Fibroblast of pulmonary artery (primary cell): ENCODE measurements at places on chromosomes 3 and 15.
A peak's percentile ranks its signal among the peaks of the same experiment; 100 is the strongest.

DNA sequence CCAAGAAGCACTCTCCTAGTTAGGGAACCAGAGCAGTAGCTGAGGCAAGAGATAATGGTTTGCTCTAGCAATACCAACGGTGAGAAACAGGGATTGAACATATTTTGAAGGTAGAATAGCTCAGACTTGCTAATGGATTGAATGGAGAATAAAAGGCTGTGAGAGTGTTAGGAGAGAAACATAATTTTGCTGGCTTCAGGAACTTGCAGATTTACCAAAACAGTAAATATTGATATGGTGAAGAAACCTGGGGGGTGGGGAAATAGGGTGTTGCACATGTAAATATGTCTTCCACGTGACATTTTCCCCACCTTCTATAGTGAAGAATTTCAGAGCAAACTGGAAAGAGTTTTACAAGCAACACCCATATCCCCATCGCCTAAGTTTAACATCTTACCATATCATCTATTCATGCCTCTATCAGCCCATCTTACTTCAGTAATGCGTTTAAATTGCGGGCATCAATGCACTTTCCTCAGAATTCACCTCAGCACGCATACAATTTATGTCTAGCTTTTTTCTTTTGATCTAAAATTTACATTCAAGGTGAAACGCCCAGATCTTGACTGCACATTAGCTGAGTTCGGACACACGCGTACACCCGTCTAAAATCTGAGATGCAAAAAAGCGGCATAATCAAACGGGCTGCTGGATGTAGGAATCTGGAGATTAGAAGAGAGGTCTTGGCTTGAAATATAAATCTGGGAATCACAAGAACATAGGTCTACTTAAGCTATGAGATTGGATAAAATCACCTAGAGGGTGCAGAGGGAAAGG is 891 bp upstream of the NR1D2 start:
- no peak for DNase-seq

DNA sequence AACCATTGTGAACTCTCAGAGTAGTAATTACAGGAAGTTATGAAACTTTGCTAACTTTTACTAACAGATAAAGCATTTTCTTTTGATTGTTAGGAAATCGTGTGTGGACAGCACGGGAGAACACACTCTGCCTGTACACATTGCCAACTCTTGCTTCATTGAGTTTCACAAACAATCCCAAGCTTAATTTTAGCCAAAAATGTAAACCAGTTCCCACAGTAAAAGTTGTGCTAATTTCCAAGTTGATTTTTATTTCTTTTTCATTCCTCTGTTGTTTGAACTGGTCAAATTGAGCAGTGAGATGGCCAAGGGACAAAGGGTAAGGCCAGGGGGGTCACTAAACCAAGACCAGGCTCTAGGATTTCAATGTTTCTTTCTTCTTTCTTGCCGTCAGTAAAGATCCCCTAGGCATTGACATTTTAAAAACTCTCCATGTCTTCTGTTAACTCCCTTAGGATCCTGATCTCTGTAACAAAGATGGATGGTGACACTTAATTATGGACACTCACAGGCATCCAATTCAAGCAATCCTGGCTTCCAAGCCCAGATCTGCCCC is 414.9 kb downstream of the RBMS3 start:
- peak; percentile 98 for DNase-seq

GRCh38 chr15:35111861-35112260 is 26.8 kb upstream of the NANOGP8 start:
- no peak for DNase-seq

DNA sequence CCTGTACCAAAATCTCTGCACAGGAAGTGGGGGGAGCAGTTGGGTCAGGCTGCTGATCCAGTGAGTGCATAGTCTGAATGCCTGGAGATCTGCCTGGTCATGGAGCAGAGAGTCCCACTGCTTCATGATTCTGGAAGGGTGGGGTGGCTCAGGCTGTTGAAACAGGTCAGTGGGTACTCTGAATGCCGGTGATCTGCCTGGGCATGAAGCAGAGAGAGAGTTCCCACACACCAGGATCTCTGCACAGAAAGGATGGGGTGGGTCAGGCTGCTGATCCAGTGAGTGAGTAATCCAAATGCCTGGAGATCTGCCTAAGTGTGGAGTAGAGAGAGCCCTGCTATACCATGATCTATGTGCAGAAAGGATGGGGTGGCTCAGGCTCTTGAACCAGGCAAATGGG is 16.1 kb upstream of the GCSAM start:
- DNase-seq, result no peak

GRCh38 chr3:47485812-47486211 is 10.1 kb upstream of the SCAP start:
- no peak for DNase-seq

DNA sequence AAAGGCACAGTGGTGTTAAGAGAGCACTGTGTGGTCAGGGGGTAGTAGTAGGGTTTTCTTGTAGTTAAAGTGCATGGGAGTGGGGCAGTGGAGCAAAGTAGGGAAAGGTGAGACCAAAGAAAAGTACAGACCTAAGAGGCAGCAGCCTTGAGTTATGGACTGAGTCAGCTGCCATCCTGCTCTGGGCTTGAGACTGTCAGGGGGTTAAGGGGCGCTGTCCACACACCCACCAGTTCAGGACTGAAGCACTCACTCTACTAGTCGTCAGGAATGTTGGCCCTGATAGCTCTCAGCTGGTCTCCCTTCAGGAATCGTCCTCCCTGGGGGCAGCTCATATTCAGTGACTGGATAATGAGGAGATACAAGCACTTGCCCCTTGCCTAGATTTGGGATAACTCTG is 7.9 kb downstream of the CCR4 start:
- no peak for DNase-seq

DNA sequence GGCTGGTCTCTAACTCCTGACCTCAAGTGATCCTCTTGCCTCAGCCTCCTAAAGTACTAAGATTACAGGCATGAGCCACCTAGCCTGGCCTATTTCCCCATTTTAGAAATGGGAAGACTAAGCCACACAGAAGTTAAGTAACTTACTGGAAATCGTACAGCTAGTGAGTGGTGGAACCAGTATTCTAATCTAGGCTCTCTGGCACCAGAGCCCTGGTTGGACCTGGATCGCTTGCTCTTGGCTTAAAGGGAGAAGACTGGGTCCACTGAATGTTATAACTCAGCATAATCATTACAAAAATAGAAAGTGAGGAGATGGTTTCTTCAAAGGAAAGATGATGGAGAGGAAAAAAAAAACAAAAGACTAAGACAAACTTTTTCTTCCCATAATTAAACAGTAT is 37.4 kb upstream of the CNTN3 start:
- no peak for DNase-seq

- peak; percentile 53 for DNase-seq
Measured at GRCh38 chr3:67077656-67078055, 79.5 kb downstream of the KBTBD8 start.

- DNase-seq, result peak; percentile 43
Measured at GRCh38 chr3:112093180-112093522, 7.0 kb downstream of the C3orf52 start.

- no peak for DNase-seq
Measured at GRCh38 chr3:8702560-8702959, 31.0 kb upstream of the CAV3 start.

GRCh38 chr15:85597155-85597815 is 197.4 kb downstream of the KLHL25 start:
- no peak for DNase-seq

DNA sequence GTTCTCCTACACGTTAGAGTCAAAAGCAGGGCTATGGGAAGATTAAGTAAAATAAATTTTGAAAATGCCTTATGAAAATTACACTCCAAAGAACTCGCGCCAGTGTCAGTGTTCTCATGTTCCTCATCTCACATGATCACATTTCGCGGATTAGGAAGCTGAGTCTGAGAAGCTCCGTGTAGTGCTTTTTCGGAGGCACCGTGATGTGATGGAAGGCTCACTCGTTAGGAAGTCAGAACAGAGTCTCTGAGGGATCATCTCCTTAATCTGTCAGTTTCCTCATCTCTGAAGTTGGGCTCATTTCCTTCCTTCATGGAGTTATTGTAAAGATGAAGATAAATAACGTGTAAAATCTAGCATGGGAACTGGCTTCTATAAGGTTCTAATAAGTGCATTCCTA is 3.2 kb downstream of the ADIPOQ start:
- no peak for DNase-seq

GRCh38 chr3:112803467-112803866 is 43.2 kb downstream of the CD200R1L start:
- no peak for DNase-seq

DNA sequence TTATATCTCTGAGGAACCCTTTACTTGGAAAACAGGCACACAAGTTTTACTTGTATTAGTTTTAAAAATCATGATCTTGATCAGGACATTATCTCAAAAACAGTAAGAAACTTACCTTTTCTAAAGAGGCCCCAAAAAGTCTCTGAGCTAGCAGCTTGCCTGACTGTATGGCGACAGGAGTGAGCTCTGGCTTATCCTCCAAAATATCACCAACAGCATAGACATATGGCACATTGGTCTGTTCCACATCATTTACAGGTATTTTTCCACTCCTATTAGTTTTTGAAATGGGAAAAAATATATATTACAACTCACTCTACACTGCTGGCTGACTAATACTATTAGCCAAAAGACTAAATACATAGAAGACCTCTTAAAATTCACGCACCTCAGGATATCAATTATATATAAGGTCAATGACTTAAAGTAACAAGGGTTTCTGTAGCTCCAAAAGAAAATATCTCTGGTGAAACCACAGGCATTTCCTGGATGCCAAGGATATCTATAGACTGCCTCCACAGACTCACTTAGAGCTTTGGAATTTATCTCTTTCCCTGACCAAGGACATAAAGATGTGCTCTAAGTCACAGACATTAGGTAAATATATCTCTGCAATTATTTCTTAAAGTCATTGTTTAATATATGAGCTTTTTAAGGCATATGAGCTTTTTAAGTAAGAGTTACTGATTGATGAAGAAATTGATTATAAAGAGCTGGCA is 33.1 kb downstream of the TXNRD3 start:
- peak; percentile 45 for DNase-seq
